ENCODE measurements at places on chromosomes 3 and 15.

GRCh38 chr15:89352476-89352875, 17.9 kb upstream of the POLG start:
- no peak for DNase-seq

DNA sequence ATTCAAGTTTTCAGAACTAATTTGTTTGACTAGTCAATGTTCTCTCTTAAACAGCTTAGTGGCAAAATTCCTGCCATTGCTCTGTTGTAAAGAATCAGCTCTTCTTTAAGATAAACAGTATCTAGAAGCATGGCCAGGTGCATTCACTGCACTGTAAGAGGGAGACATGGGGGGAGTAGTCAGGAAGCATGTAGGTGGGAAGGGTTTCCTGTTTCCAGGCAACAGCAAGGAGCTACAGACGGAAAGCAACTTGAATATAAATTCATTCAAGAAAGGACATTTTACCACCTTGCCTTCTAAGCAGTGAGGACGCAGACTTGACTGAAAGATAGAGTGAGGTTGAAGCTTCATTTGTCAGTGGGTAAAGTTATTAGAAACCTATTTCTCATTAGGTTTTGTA, 55.3 kb downstream of the BBX start:
- no peak for DNase-seq

- DNase-seq: no peak
These were observed 55.7 kb upstream of the APEH start for GRCh38 chr3:49618412-49618811.

DNA sequence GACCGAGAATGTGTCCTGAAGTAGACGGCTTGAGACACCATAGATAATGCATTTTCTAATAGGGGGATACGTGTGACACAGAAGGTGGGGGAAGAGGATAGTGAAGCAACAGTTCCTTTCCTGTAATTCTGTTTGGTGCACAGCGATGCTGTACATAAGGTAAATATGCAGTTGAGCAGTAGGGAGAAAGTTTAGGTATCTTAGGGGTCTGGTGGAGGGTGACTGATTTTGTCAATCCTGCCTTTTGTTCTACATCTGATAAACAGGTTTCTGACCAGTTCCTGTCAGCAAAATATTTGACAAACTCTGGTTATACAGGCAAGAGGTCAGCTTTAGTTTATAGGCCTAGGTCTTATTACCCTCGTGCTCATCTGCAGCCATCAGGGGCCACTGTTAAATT, 71.3 kb downstream of the TRAK1 start:
- no peak for DNase-seq

DNA sequence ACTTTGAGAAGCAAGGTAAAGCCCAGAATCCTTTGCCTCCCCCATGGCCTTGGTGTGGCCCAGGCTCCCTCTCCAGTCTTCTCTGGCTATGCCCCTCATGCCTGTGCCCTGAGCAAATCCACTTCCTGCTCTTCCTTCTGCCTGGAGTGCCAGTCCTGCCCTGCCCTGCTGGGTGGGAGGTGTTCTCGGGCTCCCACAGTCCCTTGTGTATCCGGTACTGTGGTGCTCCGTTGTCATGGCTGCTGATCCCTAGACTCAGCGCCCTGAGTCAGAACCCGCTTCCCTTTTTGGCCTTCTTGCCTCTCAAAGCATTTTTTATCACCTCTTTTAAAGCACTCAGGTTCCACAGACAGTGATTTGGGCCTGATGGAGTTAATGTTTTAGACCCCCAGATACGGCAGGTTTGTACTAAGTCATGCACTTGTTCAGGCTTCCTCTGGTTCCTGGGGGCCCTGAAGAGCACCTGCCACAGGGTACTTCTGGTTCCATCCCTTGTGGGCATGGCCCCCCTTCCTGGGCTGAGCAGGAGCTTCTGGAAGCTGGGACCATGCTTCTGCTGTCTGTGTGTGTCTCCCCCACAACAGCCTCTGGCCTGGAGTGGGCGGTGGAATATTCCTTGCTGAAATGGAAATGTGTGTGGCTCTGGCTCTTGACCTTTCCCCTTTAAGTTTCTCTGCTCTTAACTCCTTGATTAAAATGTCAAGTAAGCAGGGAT, 29.6 kb upstream of the ADAMTS7 start:
- DNase-seq: peak; percentile 13

GRCh38 chr3:5694266-5694665, 506.8 kb downstream of the EDEM1 start:
- peak; percentile 65 for DNase-seq

DNA sequence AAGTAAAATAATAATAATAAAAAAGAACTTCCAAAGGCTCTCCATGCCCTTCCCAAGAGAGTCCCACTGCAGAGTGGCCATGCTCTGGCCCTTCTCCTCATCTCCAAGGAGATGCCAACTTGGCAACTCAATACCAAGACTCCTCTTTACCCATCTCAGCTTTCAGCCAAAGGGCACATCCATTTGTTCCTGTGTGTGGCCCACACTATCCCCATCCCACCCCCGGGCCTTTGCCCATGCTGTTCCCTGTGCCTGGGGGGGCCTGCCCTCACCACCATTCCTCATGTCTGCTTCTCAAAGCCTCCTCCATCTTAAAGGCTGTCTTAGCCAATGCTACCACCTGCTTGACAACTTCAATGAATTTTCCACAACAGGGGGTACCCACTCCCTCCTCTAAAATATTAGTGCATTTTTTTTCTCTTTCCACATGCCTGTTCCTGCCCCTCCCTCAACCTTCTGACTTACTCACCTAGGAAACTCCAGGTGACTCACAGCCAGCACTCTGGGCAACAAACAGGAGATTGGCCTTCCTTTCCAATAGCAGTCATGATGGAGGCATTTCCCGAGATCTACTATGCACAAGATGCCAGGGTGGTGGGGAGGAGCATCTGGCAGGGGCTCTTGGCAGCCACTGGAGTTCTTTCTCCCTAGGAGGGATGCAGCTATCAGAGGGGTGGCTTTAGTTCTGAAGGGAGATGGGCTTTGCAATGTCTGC, 109.4 kb upstream of the SMAD3 start:
- peak; percentile 93 for DNase-seq

DNA sequence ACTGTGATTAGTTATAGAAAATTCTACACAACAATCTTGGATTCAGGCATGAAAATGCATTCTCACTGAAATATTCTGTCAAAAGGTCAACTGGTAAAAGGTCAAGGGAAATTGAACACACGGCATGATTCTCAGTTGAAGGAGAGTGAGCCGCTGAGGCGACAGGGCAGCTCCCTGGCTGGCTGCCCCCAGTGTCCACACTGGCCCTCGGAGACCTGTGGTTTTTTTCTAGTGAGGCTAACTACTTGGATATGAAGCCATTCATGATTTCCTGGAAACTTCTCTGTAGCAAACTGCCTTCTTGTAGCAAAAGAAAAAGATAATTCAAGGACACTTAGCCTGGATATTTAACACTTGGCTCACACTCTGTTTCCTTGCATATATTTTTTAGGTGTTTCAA, 37.2 kb downstream of the AADACL2 start:
- DNase-seq: no peak

DNA sequence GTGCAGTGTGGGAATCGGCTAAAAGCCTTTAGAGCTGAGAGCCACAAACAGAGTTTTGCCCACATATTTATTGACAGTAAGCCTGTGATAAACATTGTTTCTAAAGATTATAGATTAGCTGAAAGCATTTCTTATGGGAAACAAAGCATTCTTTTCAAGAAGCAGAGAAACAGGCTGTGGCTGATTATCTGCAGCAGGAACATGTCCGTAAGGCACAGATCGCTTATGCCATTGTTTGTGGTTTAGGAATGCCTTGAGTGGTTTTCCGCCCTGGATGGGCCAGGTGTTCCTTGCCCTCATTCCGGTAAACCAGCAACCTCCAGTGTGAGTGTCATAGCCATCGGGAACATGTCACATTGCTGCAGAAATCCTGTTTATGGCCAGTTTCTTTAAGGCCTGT, 12.5 kb downstream of the XYLB start:
- no peak for DNase-seq

DNA sequence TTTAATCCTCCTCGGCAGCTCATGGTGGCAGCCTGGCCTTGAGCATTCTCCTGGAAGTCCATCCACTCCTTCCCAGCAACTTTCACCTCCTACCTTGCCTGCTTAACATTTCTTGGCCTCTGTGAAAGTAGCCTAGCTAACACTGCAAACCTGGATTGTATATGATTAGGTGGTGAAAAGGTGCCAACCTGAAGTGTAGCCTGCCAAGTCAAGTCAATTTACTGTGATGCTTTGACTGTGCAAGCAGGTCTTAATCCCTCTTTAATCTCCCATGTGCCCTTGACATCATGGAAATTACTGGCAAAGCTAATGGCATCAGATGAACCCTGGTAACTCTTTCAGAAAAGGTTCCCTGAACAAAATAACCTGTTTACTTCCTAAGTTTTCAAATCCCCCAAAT, 169.7 kb upstream of the NR2F2 start:
- no peak for DNase-seq

DNA sequence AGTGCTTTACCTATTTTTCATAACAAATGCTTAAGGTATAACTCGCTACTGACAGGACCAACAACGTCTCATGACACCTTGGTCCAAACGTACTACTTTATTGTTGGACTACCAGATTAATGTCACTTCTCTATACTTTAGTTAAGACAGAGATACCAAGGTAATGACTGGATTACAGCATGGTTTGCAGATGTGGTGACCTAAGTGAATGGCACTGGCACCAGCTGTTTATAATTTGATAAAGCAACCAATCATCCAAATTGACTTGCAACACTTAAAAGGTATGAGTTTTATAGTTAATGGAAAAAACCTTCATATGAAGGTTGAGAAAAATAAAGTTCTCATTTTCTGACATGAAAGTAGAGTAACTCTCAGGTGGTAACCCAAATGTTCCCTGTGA, 209.0 kb downstream of the NEK10 start:
- no peak for DNase-seq

DNA sequence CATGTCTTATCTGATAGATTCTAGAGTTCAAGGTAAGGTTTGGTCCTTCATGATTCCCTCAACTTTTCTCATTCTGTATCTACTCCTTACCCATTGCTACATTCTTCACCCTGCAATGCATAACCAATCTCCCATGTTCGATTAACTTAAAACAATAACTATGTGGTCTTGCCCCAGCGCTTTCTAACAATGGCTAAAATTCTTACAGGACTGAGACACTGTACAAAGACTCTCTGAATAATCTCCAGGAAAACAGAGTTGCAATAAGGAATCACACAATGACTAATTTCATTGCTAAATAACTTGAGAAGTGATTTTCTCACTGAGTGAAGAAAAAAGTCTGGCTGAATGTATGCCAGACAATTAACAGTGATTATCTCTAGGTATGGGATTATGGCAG, 69.6 kb upstream of the FAM174B start:
- peak; percentile 91 for DNase-seq

GRCh38 chr15:64892847-64893403, 18.8 kb upstream of the ANKDD1A start:
- DNase-seq: no peak

DNA sequence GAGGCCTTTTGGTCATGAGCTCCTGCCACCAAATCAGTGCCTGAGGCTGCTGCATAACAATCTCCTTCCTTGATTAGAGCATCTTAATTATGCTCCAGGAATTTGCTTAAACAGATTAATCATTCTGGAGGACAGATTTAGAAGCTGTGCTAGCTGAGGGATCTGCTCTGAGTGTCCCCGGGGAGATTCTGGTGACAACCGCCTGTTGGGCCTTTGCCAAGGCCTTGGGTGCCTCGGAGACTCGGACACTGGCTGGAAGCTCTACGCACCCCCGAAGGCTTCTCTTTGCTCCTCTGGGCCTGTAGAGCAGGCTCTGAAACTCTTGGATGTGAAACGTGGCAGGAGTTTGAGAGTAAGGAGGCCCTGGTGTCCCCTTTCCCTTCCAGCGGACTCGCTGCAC, 264.1 kb downstream of the CD47 start:
- DNase-seq: no peak

- no peak for DNase-seq
These were observed 175.9 kb downstream of the OTOL1 start for GRCh38 chr3:161672478-161672877.

DNA sequence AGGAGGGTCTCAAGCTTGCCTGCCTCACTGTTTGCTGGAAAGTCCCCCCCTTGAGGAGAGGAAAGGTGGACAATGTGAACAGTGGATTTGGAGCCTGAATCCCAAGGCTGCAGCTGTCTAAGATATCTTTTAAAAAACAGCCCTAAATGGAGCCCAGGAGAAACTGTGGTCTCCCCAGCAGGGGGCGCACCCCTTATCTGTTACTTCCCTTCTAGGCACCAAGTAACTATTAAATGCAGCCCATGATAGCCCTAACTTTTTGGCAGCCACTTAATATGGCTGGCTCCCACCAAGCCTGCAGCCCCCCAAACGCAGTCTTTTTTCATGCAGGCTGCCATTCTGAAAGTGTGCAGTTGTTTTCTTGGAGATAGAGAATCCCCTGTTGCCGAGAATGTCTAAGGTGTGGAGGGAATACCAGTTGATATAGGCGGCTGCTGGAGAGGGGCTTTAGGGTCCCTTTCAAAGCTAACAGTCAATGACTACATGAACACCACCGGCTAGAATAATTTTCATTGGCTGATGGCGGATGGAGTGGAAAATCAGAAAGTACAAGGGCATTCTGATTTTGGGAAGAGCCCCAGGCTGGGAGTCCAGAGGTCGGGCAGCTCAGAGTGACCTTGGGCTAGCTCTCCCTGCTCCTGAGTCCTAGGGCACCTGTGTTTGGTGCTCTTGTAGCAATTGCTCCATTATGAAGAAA, 1.3 kb downstream of the RHCG start:
- DNase-seq: no peak

- no peak for DNase-seq
These were observed 25.6 kb downstream of the MITF start for GRCh38 chr3:69764861-69765260.

DNA sequence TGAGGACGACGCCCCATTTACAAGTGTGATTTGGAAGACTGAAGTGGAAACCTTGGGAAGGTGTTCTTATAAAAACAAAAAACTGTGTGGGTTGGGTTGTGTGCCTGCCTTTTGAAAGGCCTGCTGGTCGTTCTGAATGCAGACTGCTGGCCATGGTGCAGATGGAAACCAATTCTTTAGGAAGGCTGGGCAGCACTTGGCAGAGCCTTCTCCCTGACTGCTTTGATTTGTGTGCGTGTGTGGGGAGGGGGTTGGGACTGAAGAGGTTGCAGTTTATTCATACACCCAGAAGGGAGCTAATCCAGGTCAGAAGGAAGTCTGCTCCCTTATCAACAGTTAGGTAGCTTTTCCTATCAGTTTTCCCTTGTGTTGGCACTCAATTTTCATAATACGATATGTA, 288.7 kb downstream of the SOX2 start:
- no peak for DNase-seq

GRCh38 chr3:137509354-137510045, 254.6 kb upstream of the SOX14 start:
- DNase-seq: no peak

All from kidney tubule cell (primary cell).